ENCODE measurements at places on chromosomes 1 and 21. TPM values are rescaled to one million over a fixed set of nuclear protein-coding genes. Genes with fewer than 3 reads are reported as not detected.
A peak's percentile ranks its signal among the peaks of the same experiment; 100 is the strongest.

INAVA gene
- total RNA-seq = 43.9 TPM

SYT11 gene
- total RNA-seq = 15.9 TPM

FBLIM1 gene
- 69.1 TPM for total RNA-seq

CR2 gene
- total RNA-seq = 4.4 TPM

KCNJ9 gene
- total RNA-seq = 0.08 TPM

MATN1 gene
- 0.31 TPM for total RNA-seq

MYOM3 gene
- total RNA-seq = not detected

CLDN17 gene
- not detected for total RNA-seq

MAP3K21 gene
- 40.1 TPM for total RNA-seq

NES gene
- 95.9 TPM for total RNA-seq

CCDC24 gene
- total RNA-seq = 9.5 TPM

DNA sequence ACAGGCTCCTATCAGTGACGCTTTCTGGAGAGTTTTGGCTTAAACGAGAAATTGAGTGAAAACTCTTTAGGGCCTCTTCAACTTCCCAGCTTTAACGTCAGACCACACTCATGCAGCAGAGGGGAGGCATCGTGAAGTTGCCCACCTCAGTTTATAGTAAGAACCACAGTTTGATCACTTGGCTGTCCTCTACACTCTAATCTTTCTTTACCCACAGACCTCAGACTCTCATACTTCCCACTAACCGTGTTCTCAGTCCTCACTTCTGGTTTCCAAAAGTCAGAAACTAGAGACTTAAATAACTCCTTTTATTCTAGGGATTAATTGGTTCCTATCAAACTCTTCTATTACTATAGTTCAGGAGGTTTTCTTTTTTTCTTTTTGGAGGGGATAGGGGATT, 302.2 kb downstream of the NTNG1 start:
- DNase-seq = no peak

DNA sequence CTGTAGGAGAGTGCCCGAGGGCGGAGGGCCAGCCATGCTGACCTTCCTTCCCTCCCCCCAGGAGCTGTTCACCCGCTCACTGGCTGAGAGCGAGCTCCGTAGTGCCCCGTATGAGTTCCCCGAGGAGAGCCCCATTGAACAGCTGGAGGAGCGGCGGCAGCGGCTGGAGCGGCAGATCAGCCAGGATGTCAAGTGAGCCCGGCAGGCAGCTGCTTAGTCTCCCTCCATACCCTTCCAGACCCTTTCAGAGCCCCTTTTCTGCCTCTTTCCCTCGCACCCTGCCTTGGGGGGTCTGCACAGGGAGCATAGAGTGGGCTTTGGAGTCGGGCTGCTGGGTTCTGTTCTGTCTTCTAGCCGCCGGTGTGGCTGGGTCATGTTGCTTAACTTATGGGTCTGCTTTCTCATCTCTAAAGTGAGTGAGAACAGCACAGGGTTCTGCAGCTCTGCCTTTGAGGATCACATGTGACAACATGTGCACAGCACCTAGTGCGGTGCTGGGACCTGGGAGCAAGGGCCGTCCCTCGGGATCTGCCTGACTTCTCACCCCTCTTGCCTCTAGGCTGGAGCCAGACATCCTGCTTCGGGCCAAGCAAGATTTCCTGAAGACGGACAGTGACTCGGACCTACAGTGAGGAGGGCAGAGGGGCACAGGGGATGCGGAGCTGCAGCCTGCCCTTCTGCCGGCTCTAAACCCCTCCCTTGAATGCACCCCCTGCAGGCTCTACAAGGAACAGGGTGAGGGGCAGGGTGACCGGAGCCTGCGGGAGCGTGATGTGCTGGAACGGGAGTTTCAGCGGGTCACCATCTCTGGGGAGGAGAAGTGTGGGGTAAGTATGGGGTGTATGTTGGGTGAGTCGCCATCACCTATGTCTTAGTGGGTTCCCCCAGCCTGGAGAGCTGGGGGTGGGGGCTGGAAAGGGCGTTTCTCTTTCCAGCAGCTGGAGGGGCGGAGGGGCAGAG, 6.2 kb downstream of the AMPD2 start:
- no peak for DNase-seq

DNA sequence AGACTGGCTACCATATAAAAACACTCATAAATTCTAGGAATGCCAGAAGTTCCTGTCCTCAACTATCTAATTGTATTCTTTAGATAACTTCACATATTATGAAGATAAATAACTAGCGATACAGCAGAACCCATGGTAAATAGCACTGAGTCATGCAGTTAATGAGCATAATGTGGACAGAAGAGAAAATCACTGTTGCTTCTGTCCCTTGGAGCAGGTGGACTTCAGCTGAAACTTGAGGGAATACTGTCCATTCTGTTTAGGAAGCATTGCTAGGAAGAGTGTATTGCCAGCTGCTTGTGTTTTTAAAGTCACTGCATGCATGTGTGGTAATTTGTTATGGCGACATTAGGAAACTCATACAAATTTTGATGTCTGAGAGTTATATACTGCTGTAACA, 854.4 kb downstream of the LTN1 start:
- DNase-seq = no peak

- no peak for DNase-seq
These were observed 9.5 kb downstream of the EYA3 start for GRCh38 chr1:28078680-28079626.

GRCh38 chr1:116360429-116361173, 12.4 kb upstream of the ATP1A1 start:
- DNase-seq = no peak

DNA sequence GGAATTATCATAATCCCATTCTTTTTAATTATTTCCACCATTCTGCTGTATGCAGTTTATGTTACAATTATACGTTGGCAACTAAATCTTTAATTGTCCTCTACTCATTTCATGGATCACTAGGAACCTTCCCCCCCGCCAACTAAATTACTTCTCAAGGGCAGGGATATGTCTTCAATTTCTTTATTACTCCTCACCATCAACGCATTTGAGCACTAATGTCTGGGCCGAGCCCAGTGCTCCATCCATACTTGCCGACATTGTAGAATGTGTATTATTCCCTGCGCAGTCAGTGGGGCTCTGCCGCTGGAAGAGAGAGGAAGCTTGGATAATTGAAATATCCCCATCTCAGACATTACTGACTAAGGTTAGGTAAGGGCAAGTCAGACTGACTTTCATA, 236.4 kb upstream of the AJAP1 start:
- DNase-seq = no peak

- DNase-seq = no peak
These were observed 5.4 kb upstream of the COQ8A start for GRCh38 chr1:226934483-226935237.

DNA sequence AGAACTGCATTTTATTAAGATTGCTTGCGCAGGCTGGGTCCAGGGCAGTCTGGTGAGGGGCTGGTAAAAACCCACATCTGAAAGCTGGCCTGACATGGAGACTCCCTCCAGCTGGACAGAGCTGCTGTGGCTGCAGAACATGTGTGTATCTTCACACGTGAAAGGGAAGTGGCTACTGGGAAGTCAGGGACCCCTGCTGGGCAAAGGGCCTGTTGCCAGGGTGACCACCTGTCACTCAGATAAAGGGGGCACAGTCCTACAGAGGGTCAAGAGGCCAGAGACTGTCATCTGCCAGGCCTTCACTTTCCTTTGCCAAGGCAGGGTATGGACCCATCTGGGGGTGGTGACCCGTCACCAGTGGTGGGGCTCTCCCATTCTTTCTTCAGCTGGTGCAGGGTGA, 17.5 kb downstream of the NKAIN1 start:
- DNase-seq = peak; percentile 37

- no peak for DNase-seq
These were observed 29.5 kb downstream of the PIK3R3 start for GRCh38 chr1:46102769-46103476.

DNA sequence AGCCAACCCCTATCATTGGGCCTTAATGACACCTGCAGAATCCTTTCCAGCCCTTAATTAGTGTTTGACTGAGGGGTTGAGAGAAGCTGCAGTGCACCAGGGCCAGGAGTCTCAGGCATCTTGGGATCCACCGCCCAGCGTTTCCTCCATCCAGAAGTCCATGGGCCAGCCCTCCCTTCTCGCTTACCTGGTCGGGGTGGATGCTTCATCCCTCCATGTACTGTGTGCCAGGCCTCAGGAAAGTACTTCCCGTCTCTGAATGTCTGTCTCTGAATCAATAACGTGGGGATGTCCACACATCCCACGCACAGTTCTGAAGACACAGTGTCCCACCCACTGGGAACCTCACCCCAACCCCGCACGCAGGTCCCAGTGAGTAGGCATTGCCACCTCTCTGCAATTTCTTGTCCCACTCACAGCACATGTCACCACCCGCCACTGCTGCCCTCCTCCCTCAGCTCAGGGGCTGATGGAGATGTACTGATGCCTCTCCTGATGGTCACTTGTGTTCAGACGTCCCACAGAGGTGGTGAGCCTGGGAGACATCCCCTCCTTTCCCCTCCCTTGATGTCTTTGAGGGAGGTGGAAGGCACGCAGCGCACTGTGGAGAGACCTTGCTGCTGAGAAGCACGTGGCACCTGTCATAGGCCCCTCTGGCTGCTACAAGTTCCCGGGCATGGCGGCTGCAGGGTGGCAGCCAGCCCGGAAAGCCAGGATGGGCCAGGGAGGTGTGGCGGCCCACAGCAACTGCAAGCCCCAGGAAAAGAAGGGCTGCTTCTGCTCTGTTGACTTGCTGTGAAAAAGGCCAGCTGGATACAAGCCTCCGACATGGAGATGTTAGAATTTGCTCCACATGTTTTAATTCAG, 29.4 kb upstream of the PRSS38 start:
- no peak for DNase-seq

DNA sequence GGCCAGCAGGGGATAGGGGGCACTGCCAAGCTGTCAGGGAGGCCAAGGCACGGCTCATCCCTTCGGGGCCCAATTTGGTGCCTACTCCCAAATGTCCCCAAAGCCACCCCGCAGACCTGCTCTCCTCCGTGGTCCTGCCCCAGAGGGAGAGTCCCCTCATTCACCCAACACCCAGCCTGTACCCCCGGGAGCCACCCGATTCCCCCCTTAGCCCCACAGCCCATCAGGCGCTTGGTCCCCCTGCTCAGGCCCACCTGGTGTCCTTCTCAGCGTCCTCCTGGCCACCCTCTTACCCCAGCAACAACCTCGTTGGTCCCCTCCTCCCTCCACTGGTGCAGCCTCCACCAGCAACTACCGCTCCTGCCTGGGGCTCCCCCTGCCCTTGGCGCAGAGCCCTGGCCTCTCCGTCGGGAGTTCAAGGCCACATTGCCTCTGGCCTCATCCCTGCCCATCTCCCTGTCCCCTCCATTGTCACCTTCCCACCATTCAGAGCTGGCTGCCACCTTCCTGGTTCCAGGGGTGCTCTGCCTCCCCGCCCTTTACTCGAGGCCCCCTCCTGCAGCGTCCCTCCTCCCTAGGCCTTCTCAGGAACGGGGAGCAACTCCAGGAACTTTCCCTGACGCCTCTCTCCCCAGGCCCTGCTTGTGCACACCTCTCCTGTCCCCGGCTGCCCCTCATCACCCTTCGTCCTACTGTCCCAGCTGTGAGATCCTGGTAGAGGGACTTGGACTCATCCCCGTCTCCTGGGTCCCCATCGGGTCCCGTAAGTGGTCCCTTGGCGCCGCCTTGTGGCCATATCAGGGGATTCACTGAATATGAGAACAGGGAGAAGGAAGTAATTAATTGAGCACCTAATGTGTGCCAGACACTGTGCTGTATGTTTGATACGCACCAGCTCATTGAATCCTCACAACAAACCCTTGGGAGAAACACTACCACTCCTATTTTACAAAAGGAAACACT, 73.9 kb downstream of the RAP1GAP start:
- DNase-seq = peak; percentile 92

DNA sequence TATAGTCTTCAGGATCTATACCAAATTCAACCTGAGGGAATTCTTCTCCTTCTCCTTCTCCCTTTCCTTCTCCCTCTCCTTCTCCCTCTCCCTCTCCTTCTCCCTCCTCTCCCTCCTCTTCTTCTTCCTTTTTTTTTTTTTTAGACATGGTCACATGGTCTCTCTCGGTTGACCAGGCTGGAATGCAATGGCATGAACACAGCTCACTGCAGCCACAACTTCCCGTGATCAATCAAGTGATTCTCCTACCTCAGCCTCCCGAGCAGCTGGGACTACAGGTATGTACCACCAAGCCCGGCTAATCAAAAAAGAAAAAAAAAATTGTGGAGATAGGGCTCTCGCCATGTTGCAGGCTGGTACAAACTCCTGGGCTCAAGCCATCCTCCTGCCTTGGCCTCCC, 51.5 kb downstream of the DNAI4 start:
- DNase-seq = no peak

DNA sequence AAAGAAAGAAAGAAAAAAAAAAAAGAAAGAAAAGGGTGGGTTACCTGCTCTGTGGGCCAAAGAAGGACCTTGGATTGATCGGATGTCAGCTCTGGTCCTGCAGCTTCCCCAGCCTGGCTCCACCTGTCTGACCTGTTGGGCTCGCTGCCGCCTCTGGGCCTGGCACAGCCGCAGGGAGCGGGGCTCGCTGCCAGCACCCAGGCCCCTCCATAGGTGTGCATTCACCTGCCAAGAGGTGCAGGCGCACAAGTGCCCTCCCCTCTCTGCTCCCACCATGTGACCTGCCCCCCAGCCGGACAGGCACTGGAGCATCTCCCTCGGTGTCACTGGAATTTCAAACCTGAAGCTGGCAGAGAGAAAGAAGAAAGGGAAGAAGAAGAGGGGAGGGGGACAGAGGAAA, 33.1 kb upstream of the GPR157 start:
- DNase-seq = no peak

DNA sequence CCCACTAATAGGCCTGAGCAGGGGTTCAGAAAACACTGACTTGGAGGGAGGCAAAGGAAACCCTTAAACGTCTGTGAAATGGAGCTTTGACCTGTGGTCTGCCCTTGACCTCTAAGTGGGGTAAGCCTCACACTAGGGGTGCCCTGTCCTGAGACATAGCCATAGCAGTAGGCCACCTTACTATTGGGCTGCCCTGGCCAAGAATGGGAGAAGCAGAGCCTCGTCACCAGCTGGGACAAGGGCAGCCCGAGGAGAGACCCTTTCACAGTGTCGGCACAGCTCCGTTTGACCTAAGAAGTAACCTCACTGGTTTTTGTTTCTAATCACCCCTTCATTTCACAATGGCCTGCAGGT, 26.4 kb upstream of the IFNAR2 start:
- DNase-seq = no peak

- no peak for DNase-seq
These were observed 375.1 kb upstream of the ZP4 start for GRCh38 chr1:238265866-238266265.

DNA sequence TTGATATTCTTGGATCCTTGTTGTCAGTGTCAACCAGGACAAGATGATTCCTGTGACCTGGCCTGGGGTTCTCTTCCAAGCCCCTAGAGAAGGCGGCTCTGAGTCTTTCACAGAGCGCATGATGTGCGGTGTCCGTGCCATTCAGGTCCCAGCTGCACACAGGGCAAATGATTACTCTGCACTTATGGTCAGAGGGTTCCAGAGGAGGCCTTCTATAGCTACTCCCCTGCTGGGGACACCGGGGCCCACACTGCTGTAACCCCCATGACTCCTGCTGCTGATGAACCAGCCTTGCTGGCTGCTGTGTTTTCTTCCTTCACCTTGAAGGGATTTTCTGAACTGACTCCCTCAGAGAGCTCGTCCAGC, 1.5 kb downstream of the PTGFRN start:
- DNase-seq = no peak

- no peak for DNase-seq
These were observed 12.8 kb upstream of the RNF223 start for GRCh38 chr1:1086911-1087341.
